Activated CD4-positive, alpha-beta T cell treated with anti-CD3 and anti-CD28 coated beads, Interleukin-2, amount 50 U/mL, for 48 hours (primary cell): ENCODE measurements at places on chromosomes 2 and 18.

DNA sequence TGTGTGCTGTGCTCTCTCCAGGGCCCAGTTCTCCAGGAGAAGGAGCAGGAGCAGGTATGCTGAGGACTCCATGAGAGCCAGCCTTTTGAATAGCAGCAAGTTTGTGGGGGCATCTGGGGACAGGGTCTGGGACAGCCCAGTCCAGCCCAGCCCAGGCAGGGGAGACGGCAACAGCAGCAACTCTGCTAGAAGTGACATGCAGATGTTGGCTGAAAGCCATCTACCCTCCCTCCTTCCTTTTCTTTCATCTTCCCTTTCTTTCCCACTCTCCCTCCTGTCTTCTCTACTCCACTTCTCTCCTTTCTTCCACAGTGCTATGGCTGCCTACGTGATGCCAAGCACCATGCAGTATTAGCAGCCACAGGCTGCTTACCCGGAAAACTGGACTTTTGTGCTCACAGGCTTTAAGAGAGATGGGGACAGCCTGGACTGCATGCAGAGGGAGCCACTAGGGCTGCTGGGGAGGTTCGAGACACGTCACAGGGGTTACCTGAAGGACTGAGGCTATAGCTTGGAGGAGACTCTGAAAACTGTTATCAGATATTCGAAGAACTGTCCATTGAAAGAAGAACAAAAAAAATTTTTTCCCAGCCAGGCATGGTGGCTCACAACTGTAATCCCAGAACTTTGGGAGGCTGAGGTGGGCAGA is 23.8 kb upstream of the YWHAQ start:
- no peak for DNase-seq

- no peak for DNase-seq
Measured at GRCh38 chr2:148658807-148659722, 14.5 kb downstream of the EPC2 start.

DNA sequence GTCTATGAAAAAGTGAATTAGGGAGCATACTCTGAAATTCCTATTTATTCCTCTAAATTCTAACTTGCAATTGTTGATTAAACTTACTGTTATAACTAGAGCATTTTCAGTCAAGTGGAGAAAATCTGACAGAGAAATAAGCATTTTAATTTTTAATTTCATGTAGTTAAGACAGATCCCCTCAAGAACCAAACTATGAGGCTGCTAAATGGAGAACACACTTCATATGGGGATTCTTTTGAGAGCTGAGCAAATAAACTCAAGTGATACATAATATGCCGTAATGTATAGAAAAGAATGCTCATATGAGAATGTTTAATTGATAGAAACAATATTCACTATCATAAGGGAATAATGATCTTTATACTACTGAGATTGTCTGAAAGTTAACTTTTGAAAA is 340.8 kb downstream of the ERBB4 start:
- no peak for DNase-seq

GRCh38 chr2:110115291-110116032 is at the start of gene MALL:
TSS of gene MALL (minus strand) at chr2:110115822. CDS start at chr2:110115792, 30 bp downstream.
- no peak for DNase-seq

DNA sequence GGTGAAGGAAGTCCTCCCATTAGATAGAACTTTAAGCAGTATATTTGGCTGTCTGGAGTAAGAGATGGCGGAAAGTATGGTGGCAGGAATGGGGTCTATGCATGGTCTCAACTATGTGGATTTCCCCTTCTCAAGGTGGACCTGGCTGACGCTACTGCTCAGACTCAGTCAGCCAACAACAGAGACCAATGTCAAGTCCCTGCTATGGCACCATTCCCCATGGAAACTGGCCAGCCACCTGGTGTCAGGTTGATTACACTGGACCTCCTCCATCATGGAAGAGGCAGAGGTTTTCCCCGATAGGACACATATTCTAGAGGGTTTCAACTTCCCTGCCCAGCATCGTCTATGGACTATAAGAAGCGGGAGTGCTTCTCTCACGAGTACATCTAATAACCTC is 8.6 kb upstream of the FAHD2A start:
- no peak for DNase-seq
